B cell (primary cell): ENCODE measurements at places on chromosomes 2 and 18. TPM values are rescaled to one million over a fixed set of nuclear protein-coding genes. Genes with fewer than 3 reads are reported as not detected.

DNA sequence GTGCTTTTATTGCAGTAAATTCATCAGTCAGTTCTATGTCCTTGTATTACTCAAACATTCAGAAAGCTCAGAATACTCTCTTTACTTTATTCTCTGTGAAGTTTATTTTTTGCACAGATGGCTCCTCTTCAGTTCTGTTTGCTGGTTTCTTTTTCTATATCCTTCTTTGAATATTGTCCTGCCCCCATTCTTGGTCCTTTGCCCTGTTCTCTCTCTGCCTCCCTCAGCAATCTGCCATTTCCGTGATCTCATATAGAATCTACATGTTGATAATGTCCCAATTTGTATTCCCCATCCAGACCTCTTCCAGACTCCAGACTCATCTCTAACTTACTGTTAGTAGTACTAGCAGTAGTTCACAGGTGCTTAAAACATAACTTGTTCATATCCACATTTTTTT lies 102.6 kb downstream of the HNMT start:
- no peak for DNase-seq

ZBTB14 gene
- total RNA-seq, result 34.2 and 35.1 TPM in 2 replicates

DNA sequence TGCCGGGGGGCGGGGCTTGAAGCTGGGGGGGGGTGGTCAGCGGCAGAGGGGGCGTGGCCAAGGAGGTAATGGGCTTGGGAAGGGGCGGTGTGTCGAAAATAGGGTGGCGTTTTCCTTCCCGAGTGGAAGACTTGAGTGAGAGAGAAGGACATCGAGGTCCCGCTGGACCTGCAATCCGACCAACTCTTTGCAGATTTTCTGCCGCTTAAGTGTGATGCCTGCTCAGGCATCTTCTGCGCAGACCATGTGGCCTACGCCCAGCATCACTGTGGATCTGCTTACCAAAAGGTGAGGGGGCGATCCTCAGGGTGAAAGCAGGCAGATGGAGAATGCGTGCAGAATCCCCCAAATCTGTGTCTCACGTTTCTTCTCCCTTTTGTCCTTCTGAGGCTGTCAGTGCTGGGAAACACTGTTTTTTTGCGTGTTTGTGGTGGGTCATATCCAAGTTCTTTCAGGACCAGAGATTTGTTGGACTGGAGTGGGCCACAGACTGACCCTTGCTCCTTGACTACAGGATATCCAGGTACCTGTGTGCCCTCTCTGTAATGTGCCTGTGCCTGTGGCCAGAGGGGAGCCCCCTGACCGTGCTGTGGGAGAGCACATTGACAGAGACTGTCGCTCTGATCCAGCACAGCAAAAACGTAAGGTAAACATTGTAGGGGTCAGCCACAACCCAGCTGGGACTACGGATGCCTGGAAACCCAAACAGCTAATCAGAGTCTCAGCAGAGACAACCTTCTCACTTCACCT lies 727 bp downstream of the ZFAND2B start:
- no peak for DNase-seq

ZNF516 gene
- 27.1 and 33.6 TPM in 2 replicates for total RNA-seq

TIMM21 gene
- 24.3 and 25.0 TPM in 2 replicates for total RNA-seq

DNA sequence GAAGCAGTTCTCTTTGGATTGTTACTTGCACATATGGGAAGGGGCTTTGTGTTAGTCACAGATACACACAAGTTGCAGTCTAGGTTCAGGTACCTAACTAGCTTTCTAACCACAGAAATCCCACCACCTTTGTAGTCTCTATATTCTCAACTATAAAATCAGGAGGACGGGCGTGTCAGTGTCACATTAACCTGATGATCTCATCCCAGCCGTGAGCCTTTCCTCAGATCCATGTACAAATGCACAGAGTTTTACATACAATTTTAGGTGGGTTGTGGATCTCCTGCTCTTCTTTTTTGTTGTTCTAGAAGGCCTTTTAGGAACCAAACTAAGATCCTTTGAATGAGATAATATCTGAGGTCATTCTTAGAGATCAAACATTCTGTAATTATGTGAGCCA lies 94.0 kb downstream of the ZNF532 start:
- DNase-seq, result no peak

GRCh38 chr2:41910126-41910525 lies 137.7 kb upstream of the PKDCC start:
- DNase-seq, result no peak

GPR155 gene
- 17.6 and 20.6 TPM in 2 replicates for total RNA-seq

RBM44 gene
- 1.2 and 1.3 TPM in 2 replicates for total RNA-seq
